NCI-H2081 treated with DMSO at 0.1 percent for 48 hours (cell line): ENCODE measurements at places on chromosomes 11 and 22.

- DNase-seq: no peak
These were observed 711.2 kb downstream of the KCNA4 start for GRCh38 chr11:29305456-29306232.

- no peak for DNase-seq
These were observed 61.6 kb downstream of the NAT10 start for GRCh38 chr11:34166806-34167740.

GRCh38 chr11:46247659-46248058 lies 29.8 kb upstream of the CREB3L1 start:
- peak; percentile 88 for DNase-seq

DNA sequence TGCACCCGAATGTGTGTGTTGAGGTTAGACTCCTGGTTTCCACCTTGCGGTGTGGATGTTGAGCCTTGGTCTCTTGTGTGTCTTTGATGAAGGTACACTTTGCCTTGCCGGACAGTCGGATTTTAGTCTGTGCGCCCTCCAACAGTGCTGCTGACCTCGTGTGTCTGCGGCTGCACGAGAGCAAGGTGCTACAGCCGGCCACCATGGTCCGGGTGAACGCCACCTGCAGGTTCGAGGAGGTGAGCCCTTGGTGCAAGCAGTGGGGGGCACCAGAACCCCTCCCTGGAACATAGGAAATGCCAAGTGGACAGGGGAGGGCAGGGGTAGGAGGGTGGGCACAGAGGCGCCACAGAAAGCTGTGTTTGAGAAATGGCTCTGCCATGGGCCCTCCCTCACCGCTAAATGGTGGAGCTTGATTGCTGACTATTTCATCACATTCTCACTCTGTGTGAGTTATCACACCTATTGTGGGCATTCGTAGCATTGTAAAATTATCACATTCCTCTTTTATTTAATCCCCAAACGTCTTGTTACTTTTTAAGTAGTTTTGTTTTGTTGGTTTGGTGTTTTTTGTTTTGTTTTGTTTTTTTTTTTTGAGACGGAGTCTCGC lies 26.4 kb upstream of the PANX2 start:
- no peak for DNase-seq

GRCh38 chr11:24679821-24680351 lies 183.0 kb downstream of the LUZP2 start:
- no peak for DNase-seq

DNA sequence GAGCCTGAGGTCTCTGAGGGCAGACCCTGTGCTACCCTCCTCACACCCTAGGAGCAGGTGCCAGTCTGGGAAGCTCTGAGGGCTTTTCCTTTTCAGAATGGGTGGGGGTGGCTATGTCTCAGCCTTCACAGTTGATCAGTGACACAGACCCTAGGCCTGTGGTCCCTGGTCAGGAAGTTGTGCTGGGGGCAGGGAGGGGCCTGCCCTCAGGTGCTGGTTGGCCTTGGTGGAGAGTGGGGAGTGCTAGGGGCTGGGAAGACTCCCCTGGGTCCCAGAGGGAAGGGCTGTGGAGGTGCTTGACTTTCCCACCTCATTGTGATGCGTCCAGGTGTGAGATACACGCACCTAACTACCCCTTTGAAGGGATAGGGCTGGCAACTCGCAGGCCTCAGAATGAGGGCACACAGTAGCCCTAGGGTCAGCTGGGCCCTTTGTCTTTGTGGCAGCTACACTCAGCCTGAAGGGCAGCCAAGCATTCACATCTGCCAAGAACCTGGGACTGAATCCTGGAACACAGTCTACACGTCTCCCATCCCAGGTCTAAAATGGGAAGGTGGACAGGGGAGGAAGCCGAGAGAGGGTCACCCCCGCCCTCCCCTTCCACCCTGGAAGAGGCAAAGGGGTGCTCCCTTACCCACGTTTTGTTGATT lies 31.2 kb upstream of the ATXN10 start:
- DNase-seq: no peak
